ENCODE measurements at places on chromosomes 11 and 22.

DNA sequence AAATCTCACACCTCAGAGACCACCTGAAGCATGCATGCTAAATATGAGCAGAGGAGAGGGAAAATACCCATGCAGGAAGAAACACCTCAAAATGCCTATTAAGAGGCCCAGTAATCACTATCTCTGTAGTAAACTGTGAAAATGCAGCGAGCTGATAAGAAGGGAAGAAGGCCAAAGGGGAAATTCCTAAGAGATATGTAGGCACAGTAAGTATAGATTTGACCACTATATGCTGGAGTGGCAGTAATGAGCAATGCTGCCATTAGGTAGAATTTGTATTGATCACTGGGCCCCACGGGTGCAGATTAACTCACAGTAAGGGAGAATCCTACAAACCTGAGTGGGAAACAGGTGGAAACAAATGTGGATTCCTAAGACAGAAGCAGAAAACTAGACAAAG lies 1813.1 kb upstream of the RAG2 start:
- no peak for DNase-seq

DNA sequence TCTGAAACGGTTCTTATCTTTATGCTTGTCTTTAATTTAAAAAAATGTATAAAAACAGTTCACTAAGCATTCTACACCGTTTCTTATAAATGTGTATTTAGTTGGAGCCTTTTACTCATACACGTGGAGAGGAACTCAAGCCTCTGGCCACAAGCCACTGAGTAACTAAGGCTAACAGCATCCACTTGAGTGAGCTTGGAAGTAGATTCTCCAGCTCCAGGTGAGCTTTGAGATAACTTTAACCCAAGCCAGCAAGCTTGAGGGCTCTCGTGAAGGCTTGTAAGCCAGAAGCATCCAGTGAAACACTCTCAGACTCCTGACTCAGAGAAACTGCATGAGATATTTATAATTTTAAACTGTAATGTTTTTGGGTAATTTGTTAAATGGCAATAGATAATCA lies 82.6 kb downstream of the ARHGAP20 start:
- DNase-seq, result no peak

DNA sequence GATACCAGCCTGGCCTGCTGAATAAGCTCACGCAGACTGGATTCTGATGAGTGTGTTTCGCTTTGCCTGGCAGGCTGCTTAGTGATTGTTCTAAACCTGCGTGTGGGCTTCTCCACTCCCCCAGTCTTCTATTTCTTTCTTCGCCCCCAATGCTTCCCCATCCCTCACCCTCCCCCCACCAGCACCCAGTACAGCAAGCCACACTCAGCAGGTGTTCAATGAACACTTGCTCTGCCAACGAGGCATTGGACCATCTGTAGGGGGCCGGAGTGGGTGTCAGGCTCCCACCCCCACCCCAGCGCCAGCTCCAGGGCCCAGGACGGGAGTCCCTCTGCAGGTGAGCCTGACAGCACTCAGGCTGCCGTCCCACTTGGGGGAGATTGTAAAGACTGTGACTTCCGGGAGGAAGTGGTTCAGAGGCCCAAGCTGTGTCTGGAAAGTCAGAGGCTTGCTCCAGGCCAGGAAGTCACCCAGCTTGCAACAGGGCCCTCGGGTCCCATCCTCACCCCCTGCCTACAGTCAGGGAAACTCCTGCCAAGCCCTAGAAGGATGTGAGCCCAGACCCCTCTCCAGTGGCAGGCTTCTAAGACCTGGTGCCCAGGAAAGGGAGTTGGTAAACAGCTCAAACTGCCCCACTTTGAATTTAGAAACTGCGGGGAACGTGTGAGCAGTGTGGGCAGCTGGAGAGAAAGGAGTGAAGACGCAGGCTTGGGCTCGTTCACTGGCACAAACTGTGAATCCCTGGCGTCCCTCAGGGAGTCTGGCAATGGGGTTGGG lies 66.3 kb upstream of the PRDM11 start:
- no peak for DNase-seq

- no peak for DNase-seq
These were observed 113.1 kb upstream of the ZBED5 start for GRCh38 chr11:10970926-10971325.

GRCh38 chr11:14317659-14318325 lies 41.2 kb downstream of the RRAS2 start:
- DNase-seq, result no peak

DNA sequence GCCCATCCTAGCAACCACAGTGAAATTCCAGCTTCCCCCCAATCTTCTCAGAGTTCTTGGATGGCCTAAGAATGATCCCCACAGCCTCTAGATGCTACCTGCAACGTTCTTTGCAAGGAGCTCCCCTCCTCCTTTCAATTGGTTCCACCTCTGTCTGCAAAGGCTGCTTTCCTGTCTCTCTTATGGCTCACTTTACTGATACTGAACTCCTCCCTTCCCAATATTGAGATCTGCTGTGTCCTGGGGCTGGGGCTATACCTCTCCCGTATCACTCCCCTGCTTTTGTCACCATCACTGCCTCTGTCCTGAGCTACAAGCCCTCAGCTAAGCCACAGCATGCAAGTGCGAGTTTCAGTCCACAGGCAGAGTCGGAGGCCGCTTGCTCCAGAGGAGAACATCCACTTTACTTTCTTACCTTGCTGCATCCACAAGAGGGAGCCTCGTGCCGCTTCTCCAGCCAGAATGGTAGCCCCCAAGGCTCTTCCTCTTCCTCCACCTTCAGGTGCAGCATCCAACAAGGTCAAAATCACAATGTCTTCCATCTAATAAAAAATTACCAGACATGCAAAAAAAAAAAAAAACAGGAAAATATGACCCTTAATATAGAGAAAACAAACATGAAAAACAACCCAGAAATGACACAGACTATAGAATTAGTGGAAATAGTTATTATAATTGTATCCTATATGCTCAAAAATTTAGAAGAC lies 48.6 kb upstream of the TMEM45B start:
- no peak for DNase-seq

- no peak for DNase-seq
These were observed 9.5 kb downstream of the TNNT3 start for GRCh38 chr11:1928891-1929541.

DNA sequence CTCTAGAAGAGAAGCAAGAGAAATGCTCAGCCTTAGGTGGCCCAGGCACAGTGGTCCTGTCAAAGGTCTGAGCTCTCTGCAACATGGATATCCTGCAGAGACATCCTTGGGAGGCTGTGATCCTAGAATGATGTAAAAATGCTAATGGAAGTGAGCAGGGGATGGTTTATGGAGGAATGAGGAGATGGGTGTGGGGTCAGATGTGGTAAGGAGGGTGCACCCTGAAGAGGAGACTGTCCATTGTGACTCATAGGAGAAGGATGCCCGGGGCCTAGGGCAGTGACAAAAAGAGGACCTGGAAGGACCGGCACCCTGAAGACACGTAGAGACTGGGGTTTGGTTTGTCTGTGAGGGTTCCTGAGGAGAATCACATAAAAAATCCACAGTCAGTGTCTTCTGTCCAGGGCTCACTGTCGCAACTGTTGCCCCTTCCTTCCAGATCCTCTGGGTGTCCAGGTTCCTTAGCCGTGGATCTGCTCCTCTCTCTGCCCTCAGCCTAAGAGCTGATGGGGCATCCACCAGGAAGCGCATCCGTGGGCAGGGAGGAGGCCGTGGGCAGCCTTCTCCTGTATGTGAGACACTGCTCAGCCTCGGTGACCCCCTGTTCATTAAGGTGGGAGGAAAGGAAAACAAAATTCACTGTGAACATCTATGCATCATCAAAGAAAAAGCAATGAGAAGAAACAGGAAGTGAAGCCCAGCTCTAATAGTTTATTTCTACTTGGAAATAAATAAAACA lies 110.7 kb downstream of the VPREB1 start:
- no peak for DNase-seq

- DNase-seq, result no peak
These were observed 890 bp upstream of the ARFGAP3 start for GRCh38 chr22:42857845-42858481.

GRCh38 chr11:6571434-6572008 lies 31.9 kb downstream of the RRP8 start:
- DNase-seq, result no peak

- DNase-seq, result no peak
These were observed 35.6 kb downstream of the TMEM123 start for GRCh38 chr11:102416976-102417375.

DNA sequence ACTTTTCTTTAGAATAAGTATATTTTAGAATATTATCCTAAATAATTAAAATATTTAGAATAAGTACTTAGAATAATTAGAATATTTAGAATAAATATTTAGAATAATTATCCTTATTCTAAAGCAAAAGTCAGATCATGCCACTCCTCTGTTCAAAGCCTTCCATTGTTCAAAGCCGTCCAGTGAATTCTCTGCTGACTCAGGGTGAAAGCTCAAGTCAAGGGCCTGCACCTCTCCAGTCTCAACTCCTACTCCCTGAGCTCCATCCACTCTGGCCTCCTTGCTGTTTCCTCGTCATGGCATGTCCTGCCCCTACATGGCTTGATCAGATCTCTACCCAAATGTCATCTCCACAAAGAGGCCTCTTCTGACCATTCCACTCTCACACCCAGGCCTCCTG lies 30.0 kb downstream of the PLEKHA7 start:
- DNase-seq, result no peak

DNA sequence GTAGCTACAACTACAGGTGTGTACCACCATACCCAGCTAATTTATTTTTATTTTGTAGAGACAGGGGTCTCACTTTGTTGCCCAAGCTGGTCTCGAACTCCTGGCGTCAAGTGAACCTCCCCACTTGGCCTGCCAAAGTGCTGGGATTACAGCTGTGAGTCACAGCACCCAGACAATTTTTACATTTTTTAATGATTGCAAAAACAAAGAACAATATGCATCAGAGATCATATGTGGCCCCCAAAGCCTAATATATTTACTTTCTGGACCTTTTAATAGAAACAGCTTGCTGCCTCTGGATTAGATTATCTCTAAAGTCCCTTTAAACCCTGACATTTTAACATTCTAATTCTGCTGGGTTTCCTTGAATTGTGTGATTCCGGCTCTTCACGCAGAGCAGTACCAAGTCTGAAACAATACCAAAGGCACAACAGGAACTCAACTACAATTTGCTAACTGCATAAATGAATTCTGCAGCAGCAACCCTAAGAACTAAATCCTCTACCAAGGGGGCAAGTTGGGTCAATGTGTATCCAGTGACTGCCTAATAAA lies 25.0 kb downstream of the RAB30 start:
- DNase-seq, result no peak

DNA sequence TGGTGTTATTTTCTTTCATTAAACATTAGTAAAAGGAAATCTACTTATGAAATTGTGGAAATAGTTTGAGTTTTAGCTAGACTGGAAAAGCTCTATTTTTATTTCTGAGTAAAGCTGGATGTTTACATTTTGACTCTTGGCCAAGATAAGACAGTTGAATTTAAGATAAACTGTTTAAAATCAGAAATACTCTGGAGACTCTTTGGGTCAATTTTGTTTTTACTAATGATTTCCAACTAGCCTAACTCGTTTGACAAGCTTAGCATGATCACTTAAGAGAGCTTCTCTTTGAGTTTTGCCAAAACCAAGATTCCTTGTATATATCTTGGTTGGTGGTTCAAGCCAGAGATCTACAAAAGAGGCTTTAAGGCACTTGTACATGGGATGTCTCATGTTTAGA lies 724.8 kb upstream of the LUZP2 start:
- no peak for DNase-seq

DNA sequence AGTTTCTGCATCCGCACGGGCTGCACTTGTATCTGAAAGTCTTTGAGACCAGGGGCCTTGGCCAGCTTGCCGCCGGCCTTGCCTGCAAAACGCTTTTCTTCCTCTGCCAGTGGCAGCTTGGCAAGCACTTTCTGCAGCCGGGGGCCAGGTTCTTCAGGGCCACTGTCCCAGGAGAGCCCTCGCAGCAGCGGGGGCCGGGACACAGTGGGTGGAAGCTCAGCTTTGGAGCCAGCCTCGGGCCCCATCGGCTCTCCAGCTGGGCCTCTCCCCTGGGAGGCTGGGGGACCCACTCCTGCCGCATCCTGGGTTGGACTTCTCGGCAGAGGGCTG lies 57.5 kb upstream of the LYVE1 start:
- no peak for DNase-seq

DNA sequence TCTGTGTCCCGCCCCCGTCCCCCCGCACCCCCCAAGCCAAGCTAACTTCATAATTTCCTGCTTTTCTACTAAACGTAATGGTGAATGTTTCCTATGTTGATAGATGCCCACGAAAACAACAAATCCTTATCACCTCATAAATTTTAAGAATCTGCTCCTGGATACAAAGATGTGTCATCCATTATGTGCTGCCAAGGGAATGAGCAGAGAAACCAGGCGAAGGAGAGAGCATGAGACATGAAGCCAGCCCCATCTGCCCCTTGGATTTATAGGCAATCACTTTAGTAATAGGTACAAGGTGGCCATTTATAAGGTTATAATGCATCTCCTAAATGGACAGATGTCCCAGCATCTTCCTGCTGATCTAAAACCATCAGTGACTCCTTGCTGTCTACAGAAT lies 30.3 kb downstream of the LAYN start:
- no peak for DNase-seq

- DNase-seq, result no peak
These were observed 1.0 kb downstream of the SYCE3 start for GRCh38 chr22:50561401-50562358.

DNA sequence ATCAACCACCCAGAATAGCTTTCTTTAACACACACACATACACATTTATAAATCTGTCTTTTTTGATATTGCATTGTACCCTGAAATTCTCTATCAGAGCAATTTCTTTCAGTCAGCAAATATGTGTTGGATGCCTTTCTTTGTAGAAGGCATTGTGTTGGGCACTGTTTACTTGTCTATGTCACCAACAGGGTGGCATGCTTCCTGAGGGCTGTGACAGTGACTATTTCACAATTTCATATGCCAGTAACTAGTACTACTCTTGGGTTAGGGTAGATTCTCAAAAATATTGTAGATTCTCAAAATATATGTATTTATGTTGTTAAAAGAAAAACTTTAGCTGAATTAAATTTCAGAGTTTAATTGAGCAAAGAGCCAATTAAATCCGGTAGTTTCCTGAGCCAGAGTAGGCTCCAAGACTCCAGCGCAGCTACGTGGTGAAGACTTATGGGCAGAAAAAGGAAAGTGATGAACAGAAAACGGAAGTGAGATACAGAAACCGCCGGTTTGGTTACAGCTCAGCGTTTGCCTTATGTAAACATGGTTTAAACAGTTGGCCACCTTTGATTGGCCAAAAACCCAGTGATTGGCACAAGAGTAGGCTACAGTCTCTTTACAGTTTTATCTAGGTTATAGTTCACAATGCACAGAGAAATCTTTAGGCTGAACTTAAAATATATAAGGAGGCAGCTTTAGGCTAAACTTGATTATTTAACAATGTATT lies 723.3 kb downstream of the NTM start:
- no peak for DNase-seq
